Activated CD4-positive, alpha-beta T cell treated with anti-CD3 and anti-CD28 coated beads, Interleukin-2, amount 10 ng/mL, durations not matched to agents 7 days and 5 days (primary cell): ENCODE measurements at places on chromosomes 4 and X.

DNA sequence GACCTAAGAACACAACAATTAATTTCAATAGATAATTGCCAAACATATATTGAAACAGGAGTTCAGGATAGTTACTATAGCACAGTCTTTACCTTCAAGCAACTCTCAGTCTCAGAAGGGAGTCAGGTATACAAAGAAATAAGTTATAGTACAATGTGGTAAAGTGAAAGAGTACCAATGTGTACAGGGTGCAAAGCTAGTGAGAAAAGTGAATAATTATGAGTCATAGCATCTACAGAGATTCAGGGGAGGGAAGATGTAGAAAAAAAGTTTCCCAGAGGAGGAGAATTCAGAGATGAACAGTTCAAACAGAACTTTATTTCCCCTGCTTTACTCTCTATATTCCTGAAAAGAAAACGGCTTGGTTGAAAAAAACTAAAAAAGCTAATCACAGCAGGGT lies 22.7 kb upstream of the DKK2 start:
- no peak for DNase-seq

DNA sequence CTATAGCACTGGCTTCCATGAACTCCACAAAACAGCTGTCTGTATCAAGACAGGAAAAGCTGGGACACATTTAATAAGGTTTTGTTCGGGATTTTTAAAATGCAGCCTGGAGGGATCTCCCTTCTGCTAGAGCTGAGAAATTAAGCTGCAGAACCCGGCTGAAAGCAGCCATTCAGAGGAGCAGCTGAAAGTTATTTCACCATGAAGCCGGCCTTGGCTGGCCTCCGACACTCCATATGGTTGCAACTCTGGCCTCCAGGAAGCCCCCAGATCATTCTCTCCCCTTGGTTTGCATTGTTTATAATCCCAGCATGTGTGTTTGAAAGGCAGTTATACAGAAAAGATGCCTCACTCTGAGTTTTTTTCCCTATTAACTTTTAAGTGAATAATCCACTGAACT lies 239.4 kb downstream of the SPATA18 start:
- DNase-seq = no peak

GRCh38 chr4:174538876-174539250 lies 16.6 kb upstream of the HPGD start:
- DNase-seq = no peak

- no peak for DNase-seq
Observed at GRCh38 chr4:175614890-175615289, 197.2 kb downstream of the GPM6A start.

DNA sequence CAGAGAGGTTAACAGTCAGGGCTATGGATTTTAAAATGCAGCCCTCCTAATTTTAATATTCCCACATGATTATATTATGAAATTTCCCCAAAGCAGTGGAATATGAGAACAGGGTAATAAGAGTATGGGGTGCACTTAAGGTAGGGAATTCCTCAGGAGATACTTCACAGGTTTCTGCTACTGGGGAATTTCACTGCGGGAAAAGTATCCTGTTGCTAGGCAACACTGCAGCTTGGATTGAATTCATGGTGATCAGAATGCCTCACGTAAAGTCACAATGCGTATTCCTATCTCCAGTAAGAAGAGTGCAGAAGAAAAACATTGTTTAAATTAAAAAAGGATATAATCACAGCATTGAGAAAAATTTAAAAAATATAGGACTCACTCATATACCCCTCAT lies 398.1 kb upstream of the RPS6KA3 start:
- no peak for DNase-seq

- no peak for DNase-seq
Observed at GRCh38 chr4:122606364-122607043, 14.4 kb downstream of the IL21 start.

DNA sequence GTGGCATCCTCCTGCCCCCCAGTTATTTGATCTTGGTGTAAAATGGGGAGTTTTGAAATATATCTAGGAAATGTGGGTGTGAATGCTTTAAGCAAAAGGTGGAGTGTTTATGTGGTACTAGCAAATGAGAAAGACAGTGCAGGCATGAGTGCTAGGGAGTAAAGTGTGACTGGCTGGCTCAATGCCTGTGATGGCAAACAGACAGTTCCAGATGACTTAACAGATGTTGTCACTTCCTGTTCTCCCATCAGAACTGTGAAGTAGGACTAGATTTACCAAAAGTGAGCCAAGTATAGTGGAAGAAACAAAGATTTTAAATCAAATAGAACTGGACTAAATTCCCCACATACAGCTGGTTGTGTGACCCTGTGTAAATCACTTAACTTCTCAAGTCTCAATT lies 8.4 kb upstream of the AMOT start:
- no peak for DNase-seq

GRCh38 chr4:110516106-110516922 lies 40.4 kb downstream of the ENPEP start:
- DNase-seq = peak; percentile 72

DNA sequence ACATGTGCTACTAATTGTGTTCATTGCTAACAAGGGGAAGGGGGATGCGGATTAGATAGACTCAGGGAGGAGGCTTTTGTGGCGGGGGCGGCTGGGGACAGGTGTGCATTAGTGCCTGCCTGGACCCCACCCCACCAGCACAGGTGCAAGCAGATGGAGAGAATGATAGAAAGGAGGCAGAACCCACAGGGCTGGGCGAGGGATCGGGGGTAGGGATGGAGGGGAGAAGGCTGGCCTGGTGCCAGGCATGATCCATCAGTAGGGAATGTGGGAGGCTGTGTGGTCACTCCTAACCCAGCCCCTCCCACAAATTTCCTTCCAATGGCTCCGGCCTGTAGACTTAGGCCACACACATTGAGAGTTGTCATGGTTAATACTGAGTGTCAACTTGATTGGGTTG lies 30.5 kb upstream of the CRMP1 start:
- DNase-seq = no peak

DNA sequence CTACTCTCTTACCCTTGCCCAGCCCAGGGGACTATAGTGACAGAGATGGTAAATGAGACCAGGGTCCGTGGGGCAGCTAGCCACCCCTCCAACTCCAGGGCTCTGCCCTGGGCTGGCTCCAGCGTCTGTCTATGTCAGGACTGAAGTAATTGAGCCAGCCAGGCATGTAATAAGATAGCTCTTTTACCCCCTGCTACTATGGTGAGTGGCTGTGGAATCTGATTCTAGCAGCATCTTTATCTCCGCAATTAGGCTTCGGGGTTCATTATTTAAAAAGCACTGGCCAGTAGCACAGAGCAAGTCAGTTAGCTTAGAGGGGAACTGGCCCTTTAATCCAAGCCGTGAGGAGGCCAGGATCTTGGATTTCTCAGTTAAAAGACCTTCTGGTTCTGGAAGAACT lies 123.3 kb upstream of the RAI2 start:
- no peak for DNase-seq

GRCh38 chr4:98448908-98449307 lies 187.7 kb downstream of the RAP1GDS1 start:
- DNase-seq = peak; percentile 60

DNA sequence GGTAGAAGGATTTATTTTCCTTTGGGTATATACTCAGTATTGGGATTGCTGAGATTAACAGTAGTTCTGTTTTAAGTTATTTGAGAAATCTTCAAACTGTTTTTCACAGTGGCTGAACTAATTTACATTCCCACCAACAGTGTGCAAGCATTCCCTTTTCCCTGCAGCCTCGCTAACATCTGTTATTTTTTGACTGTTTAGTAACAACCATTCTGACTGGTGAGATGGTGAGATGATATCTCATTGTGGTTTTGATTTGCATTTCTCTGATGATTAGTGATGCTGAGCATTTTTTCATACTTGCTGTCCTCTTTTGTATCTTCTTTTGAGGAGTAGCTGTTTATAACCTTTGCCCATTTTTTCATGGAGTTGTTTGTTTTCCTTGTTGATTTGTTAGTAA lies 457.8 kb downstream of the TRAM1L1 start:
- no peak for DNase-seq

DNA sequence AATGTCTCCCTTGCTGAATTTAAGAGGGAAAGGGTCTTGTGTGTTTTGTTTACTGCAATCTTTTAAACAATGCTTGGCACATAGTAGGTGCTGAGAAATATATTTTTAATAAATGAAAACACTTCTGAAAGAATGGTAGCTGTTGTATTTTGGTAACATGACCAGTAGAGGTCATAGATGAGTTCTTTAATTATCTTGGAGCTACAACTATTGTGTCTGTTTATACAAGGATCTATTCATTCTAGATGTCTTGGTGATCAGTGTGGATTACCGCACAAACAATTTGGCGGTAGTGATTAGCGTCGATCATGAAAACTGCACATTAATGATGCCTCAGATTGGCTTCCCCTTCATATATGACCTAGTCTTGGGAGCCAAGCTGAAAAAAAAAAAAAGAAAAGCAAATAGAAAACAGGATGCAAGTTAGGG lies 21.4 kb upstream of the SCRG1 start:
- DNase-seq = no peak
